ENCODE measurements at places on chromosomes 3 and 15. TPM values are rescaled to one million over a fixed set of nuclear protein-coding genes. Genes with fewer than 3 reads are reported as not detected.

- DNase-seq = no peak
These were observed 162.8 kb downstream of the ARRDC4 start for GRCh38 chr15:98123297-98123696.

- no peak for DNase-seq
These were observed 78.6 kb upstream of the ADAMTS9 start for GRCh38 chr3:64766440-64766839.

Gene ADPRH
- 9.7 TPM for total RNA-seq

DNA sequence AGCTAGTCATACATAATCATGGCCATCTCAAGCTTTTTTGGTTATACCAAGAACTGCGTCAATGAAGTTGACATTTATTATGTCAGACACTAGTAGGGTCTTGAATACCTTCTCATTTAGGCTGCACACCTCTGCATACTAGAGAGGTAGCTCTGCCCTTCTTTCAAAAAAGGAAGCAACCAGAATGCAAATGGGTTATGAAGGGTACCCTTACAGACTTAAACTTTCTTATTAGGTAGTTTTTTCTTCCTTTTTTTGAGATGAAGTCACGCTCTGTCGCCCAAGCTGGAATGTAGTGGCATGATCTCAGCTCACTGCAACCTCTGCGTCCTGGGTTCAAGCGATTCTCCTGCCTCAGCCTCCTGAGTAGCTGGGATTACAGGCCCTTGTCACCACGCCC is 3.3 kb downstream of the PCNP start:
- DNase-seq = no peak

- DNase-seq = peak; percentile 60
These were observed 324.7 kb downstream of the SHQ1 start for GRCh38 chr3:72523429-72524151.

DNA sequence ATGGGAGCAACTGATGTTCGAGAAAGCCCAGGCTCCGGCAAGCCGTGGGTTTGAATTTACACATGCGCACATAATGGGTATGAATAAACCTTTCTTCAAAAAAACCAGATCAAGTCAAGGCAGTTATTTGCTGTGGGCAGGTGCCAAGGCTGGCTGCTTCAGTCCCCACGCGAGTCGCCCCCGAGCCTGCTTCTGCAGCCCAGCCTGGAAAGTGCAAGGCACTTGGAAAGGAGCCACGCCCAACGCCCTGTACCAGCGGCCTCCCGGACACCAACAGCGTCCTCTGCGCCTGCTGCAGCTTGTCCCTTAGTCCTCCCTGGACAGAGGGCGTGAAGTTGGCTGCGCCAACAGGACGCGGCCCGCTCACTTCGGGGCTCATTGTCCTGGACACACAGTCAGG is 68.9 kb downstream of the KLF15 start:
- DNase-seq = peak; percentile 61

Gene TTC21A
- 1.8 TPM for total RNA-seq

DNA sequence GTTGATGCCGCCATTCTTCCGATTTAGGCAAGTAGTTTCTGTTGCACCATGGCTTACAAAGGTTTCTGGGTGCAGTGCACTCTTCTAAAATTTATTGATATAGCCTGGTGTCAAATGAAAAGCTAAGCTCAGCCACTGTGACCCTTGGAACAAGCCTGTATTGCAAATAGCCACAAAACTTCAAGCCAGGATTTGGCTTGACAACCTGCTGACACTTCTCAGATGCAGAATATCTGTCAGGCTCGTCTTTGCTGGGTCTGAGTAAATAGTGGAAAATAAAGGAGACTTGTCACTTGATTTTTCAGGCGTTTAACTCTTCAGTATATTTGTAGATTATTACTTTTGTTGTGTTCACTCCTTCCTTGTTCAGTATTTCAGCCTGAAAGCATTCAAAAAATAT is 871.8 kb downstream of the OTOL1 start:
- DNase-seq = no peak

Gene SIN3A
- total RNA-seq = 25.5 TPM

- DNase-seq = no peak
These were observed 8.5 kb upstream of the MUC4 start for GRCh38 chr3:195820186-195820585.

- DNase-seq = no peak
These were observed 231.0 kb upstream of the ATP11B start for GRCh38 chr3:182562274-182562673.

- DNase-seq = no peak
These were observed 75.5 kb downstream of the MRPL46 start for GRCh38 chr15:88391700-88392099.

GRCh38 chr15:27358751-27359434 is 387.9 kb downstream of the GABRG3 start:
- DNase-seq = no peak

- no peak for DNase-seq
These were observed 79.2 kb downstream of the SEMA5B start for GRCh38 chr3:122948408-122948807.

GRCh38 chr3:45029661-45030060 is 3.6 kb downstream of the CLEC3B start:
- no peak for DNase-seq

DNA sequence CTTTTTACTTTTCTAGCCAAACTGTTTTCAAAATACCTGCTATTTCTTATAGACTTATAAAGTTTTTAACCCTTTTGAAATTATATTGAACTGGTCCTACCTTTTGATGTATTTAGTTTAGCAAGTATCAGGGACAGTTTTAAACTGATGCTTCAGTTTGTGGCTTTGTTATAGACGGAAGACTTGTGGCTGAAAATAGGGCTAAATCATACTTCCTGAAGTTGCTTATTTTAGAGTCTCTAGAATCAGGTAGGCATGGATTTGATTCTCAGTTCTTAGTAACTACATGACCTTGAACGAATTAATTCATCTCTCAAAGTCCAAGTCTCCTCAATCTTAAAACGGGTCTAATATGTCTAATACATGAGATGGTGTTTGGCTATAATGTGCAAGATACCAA is 322.8 kb downstream of the RAP2B start:
- DNase-seq = no peak

DNA sequence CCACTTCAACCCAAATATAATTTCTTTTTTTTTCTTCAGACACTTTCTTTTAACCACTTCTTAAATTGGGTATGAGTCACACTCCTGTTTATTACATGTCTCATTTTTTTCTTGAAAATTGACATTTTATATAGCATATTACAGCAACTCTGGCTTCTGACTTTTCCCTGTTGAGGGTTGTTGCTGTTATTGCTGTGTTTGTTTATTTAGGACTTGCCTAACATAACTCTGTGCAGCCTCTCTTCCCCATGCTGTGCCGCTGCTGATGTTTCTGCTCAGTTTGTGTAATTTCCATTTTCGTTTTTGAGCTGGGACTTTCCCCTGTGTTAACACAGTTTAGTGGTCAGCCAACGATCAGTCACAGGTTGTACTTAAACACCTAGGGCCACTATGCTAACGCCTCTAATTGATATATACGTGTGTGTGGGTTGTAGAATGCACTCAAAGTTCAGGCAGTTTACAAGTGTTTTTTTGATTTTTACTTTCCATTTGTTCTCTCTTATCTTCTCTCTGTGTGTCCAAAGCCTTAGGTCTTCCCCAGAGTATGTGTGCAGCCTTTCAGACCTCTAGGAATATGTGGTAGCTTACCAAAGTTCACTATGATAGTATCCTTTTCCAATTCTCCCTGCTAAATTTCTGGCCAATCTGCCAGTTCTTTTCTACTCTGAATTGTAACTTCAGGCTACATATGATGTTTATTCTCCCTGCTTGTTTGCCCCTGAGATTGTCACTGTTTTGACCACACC is 337.2 kb downstream of the ZBTB20 start:
- DNase-seq = no peak

DNA sequence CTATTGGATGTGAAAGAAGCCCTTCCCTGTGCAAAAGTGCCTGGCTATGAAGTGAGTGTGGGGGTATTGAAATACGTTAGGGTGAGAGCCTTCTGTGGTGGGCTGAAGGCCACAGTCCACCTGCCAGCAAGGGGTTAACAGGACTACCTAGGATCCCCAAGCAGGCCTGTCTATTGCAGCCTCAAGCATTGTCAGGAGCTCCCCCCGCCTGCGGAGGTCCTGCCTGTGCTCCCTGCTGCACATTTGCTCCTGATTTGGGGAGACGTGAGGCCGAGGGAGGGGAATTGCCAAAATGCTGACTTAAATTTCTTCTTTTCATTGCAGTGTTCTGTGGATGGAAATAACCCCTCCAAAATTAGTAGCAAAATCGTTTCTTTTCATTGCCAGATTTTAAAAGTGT is 56.2 kb downstream of the GABRG3 start:
- DNase-seq = no peak

DNA sequence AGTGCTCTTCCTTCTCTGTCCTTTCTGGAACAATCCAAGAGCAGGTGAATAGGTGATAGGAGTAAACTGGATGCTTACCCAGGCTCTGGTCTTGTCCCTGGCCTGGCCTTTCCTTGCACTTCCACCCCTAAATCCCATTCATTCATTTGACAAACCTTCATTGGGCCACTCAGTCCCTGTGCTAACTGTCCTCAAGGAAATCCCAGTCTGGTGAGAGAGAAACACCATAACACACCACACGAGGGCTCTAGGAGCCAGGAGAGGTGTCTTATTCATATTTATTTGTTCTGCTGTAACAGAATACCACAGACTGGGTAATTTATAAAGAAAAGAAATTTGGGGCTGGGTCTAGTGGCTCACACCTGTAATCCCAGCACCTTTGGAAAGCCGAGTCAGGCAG is 22.8 kb downstream of the EFCC1 start:
- no peak for DNase-seq

- DNase-seq = peak; percentile 21
These were observed 250.7 kb downstream of the OPA1 start for GRCh38 chr3:193843474-193844301.

Gene AADACL2
- total RNA-seq = not detected

GRCh38 chr3:177693616-177694264 is 496.5 kb upstream of the TBL1XR1 start:
- no peak for DNase-seq

Gene CCDC80
- total RNA-seq = 94.4 TPM

DNA sequence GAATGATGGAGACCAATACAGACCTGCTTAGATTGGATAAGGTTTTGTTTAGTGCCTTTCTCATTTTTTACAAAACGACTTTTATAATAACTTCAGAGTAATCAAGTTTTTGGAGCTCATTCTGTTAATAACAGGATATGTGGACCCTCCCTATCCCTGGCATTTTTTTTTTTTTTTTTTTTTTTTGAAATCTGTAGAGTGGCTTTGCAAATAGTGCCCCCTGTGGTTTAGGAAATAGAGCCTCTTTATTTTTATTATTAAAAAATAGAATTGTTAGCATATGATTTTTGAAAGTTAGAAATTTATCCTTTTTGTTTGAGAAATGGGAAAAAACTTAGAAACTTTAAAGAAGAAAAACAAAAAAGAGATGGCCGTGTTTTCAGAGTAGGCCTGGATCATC is 11.4 kb downstream of the SKIL start:
- DNase-seq = no peak

- DNase-seq = no peak
These were observed 6.4 kb upstream of the STRA6 start for GRCh38 chr15:74208901-74209559.

DNA sequence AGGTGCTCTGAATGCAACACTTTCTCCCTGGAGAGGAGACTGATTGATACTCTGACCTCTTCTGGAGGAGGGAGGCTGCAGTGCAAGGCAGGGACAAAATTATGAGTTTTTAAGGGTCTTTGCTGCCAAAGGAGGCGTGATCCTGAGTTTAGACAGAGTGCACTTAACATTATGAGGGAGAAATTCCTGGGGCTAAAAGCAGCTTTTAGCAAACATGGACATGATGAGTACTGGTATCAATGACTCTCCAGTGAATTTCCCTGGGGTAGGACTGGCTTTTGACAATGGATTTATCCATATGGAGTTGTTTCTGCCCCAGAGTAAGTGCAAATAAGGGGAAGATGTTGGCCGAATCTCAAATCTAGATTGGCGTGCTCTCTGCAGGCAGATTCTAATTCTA is 133.1 kb downstream of the THSD4 start:
- DNase-seq = no peak

Gene GPR87
- not detected for total RNA-seq

DNA sequence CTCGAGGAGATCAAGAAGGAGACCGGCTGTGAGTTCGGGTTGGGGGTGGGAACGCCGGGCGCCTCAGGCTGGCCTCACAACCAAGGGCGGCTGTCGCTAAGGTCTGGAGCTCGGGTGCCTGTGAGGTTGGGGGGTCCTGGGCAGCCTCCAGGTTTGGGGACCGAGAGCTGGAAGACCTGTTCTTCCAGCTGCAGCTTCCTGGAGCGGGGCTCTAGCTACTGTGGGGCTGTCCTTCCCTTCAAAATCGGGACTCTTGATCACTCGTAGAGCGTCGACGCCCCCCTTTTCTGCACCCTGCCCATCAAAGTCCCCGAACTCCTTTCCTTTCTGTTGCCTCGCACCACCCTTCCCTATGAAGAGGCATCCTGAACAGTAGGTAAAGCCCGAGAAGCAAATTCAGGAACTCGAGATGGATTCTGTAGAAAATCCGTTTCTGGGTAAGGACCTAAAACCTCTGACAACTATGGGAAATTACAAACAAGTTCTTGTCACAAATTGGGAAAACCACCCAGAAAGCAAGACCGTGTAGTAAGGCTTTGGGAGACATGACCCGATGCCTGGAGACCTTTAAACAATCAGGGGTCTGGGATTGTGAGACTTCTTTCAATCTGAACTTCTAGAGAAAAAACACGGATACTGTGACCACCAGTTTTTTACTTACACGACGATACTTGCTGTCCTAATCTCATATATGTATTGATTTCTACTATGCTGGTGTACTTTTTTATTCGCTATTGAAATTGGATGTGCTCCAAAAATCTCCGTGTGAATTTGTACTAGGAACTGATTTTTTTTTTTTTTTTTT is 556 bp downstream of the CHP1 start:
- no peak for DNase-seq

DNA sequence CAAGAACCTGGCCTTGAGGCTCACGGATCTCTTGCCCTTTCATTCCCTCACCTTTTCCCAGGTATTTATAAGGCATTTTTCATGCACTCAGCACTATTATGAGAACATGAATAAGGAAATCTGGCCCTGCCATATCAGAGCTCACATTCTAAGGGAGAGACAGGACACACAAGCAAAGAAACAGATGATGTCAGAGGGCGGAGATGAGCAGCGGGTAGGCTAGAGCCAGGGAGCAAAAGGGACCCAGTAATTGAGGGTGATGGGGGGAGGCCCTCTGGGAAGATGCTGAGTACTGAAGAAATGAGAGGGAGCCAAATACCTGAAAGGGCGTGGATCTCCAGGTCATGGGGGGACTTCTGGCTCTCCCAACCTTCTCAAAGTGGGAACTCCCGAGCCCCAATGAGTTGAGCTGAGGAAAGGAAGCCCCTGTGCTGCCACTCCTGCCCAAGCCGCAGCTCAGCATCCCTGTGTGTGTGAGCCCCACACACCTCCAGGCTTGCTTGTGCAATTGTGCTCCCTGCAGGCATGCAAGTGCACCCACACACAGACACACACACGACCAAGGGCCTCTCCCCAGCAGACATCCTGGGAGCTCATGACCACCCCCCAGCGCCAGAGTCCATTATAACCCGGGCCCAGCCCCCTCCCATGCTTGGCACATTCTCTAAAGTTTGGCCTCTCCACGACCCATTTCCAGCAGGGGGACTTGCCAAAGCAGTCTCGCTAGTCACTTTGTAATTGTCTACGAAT is 81.4 kb upstream of the PXYLP1 start:
- DNase-seq = no peak

Gene CEMIP
- total RNA-seq = 0.22 TPM

- DNase-seq = no peak
These were observed 34.9 kb upstream of the CCDC50 start for GRCh38 chr3:191294291-191294690.

Gene PAQR5
- total RNA-seq = 0.74 TPM

Gene CILP
- total RNA-seq = 2.2 TPM

Gene TJP1
- total RNA-seq = 86.9 TPM

Gene CLDN16
- total RNA-seq = 0.16 TPM

Gene IGSF10
- total RNA-seq = 5.7 TPM

Data from right atrium auricular region (tissue), 2 donors.